ENCODE measurements at places on chromosomes 1 and 21. TPM values are rescaled to one million over a fixed set of nuclear protein-coding genes. Genes with fewer than 3 reads are reported as not detected.

Gene FBXO44
- 12.3 TPM for polyA plus RNA-seq

DNA sequence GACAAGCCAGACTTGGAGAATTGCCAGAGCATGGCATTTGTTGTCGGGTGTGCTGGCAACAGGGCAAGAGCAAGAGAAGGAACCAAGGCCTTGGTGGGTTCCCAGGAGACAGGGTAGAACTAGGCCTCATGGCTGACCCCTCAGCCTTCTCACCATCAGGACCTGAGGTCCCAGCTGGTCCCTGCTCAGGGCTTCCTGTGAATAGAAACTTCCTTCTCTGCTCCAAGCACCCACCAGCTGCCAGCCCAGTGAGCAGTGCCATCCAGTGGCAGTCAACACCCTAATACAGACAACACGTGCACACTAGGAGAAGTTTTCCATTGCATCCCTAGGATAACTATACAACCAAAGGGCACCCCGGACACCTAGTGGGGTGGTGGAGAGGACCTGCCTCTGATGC lies 22.8 kb downstream of the S100A6 start:
- no peak for DNase-seq

Gene PTGFRN
- polyA plus RNA-seq: 0.31 TPM

Gene CD5L
- polyA plus RNA-seq: not detected

Gene APCS
- polyA plus RNA-seq: not detected
